ENCODE measurements at places on chromosomes 3 and 15. TPM values are rescaled to one million over a fixed set of nuclear protein-coding genes. Genes with fewer than 3 reads are reported as not detected.

CLDN1 gene
- total RNA-seq: 0.34 TPM

DNA sequence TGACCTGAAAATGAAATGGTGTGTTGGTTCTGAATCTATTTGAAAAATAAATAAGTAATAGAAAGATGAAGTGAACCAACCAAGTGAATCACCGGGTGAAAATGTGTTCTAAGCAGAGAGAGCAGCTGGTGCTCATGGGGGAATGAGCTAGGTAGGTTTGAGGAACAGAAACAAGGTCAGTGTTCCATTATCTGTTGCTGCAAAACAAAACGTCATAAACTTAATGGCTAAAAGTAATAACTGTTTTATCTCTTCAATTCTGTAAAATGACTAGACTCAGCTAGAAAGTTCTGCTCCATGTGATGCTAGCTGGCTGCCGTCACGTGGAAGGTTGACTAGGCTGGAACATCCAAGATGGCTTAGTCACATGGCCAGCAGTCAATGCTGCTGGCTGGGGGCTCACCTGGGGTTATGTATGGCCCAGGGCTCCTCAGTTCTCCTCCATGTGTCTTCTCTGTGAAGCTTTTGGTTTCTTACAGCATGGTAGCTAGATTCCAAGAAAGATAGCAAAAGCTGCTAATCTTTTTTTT lies 13.3 kb upstream of the SH3BP5 start:
- no peak for DNase-seq

DNA sequence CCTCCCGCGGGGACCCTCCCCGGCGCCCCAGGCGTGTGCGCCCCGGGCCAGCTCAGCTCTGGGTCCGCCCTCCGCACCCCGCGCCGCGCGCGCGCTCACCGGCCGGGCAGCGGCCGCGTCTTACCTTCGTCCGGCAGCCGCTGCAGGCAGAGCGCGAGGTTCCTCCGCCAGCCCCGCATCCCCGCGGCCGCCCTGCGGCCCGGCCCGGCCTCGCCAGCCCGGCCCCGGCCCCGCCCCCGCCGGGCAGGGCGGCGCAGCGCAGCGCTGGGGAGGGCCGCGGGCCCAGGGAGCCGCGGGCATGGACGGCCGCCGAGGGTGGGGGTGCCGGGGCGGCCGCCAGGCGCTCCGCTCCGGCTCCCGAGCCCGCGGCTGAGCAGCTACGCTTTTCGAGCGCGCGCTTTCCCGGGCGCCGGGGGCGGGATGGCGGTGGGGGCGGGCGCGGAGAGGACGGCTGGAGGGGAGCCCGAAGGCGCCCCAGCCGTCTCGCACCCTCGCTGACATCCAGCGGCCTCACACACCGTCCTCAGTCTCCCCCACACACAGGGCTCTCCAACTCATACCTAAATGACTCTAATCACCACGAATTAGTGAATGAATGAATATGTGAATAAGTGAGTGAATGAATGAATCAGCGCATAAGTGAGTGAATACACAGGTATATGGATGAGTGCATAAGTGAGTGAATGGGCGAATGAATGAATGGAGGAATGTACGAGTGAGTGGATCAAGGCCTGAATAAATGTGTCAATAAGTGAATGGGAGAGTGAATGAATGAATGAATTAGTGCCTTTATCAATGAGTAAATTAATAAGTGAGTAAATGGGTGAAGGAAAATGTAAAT lies 48.5 kb upstream of the CCDC174 start:
- DNase-seq: peak; percentile 80

- DNase-seq: no peak
Measured at GRCh38 chr15:47246317-47246716, 471.0 kb upstream of the SEMA6D start.

GRCh38 chr3:38641461-38642110 lies 7.9 kb downstream of the SCN5A start:
- no peak for DNase-seq

DNA sequence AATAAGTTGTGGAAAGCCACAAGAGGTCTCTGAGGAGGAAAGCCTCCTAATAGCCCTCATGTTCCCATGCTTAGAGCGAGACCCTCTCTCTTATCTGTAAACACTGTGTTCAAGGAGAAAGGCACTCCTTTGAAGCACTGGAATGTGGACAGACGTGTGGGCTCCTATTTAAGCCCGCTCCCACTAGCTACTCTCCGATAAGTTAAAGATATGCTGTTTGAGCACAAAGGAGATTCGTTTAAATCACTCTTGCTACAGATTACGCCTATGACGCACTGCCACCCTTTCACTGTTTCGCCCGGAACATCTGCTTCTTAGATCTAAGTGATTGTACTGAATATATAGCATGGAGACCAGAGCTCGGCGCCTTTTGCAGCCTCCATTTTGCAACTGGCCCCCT lies 57.8 kb upstream of the FAM3D start:
- no peak for DNase-seq

DNA sequence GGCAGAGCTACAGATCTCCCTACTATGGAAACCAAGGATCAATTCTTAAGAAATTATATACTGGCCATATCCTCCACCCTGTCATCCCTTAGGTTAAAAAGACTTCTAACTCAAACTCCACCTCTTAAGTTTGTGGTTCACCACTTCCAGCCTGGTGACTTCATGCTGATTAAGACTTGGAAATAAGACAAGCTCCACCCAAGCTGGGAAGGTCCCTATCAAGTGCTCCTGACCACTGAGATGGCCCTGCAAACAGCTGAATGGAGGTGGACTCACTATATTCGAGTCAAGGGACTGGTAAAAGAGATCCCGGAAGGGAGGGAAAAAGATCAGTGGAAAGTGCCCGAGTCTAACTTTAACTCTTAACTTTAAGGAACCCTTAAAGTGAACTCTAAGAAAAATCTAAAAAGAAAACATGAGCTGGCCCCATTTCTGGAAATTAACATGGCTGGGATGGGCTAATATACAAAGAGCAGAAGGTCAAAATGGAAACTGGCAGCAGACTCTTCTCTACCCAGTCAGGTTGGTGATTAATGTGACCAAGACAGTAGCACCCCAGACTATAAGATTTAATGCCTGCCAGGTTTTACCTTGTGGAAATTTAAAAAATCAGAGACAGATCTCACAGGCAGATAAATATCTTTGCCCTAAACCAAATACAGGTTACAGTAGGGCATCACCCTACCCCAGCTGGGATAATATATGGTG lies 43.9 kb downstream of the PPCDC start:
- DNase-seq: no peak

Measured in neural progenitor cell (in vitro differentiated cells).